ENCODE measurements at places on chromosomes 1 and 21.

- no peak for DNase-seq
These were observed 484.3 kb downstream of the LMO4 start for GRCh38 chr1:87812871-87813577.

- peak; percentile 25 for DNase-seq
These were observed 2.2 kb downstream of the PGBD5 start for GRCh38 chr1:230423951-230424350.

DNA sequence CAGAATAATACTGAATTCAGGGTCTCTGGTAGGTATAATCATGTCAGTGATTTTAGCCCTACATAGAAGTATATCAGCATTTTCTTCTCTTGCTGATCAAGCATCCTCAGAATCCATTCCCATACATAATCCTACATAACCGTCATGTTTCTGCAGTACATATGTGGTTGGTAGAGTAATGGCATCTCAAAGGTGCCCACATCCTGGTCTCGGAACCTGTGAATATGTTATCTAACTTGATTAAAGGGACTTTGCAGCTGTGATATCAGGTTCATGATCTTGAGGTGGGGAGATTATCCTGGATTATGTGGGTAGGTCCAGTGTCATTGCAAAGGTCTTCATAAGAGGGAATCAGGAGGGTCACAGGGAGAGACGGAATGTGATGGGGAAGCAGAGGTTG, 69.4 kb upstream of the KIF1B start:
- DNase-seq: no peak

- DNase-seq: peak; percentile 12
These were observed 291.1 kb upstream of the ADAMTS5 start for GRCh38 chr21:27257908-27258556.

DNA sequence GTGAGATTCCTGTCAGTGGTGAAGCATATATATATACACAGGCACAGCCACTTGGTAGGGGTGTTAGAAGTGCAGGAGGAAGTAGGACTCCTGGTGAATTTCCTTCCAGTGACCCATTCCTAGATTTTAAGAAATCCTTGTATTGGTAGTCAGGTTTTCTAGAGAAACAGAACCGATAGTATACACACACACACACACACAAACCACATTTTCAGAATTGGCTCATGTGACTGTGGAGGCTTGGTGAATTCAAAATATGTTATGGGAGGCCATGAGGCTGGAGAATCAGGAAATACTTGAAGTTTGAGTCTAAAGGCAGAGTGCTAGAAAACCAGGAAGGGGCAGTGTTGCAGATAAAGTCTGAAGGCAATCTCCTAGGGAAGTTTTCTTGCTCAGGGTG, 114.2 kb downstream of the FCRL5 start:
- DNase-seq: no peak

GRCh38 chr1:106780066-106780465, 276.4 kb upstream of the PRMT6 start:
- no peak for DNase-seq
